ENCODE measurements at places on chromosomes 2 and 18.

DNA sequence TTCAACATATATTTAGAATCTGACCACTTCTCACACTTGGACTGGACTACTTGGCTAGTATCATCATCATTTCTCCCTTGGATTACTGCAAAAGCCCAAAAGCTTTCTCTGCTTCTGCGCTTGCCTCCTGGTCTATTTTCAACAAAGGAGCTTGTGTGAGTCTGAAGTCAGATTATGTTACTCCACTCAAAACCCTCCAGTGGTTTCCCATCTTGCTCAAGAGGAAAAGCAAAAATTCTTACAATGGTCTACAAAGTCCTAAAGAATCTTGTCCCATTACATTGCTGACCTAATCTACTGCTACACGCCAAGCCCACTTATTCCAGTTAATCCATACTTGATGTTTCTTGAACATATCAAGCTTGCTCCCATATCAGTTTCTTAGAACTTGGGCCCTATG is 9.6 kb downstream of the PREPL start:
- no peak for DNase-seq

DNA sequence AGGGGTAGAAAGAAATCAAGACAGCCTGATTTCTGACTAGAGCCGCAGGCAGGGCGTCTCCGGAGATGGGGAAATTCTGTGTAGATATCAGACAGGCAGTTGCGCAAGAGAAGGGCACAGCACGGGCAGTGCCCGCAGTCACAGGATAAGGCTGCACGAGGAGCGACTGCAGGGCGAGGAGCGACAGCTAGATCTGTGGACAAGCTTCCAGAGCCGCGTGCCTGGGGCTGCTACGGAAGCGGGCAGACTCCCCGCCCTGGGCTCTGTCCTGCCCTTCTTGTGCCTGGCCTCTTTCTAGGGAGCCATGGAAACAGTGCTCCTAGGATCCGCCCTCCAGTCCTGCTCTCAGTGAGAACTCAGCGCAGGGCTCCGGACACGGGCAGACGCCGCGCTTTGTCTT is 12.6 kb downstream of the MC5R start:
- DNase-seq = no peak

DNA sequence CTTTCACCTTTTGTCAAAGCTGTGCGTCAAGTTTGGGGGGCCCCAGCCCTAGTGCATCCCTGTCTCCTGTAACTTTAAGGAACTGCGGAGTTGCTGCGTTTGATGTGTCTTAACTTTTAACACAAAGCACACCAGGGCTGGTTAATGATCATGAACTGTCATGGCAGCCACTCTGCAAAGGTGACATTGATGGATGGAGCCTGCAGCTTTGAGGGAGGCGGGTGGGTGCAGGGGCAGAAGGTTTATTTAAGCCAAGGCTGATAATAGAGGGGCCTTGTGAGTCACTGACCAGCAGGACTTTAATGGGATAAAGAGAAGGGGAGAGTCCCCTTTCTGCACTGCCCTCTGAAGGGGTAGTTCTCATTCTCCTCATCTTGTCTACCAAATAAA is 190.2 kb upstream of the GATA6 start:
- no peak for DNase-seq

- DNase-seq = no peak
Observed at GRCh38 chr2:232405943-232406510, 617 bp upstream of the ALPG start.

- DNase-seq = no peak
Observed at GRCh38 chr2:227884511-227884947, 13.1 kb downstream of the DAW1 start.

DNA sequence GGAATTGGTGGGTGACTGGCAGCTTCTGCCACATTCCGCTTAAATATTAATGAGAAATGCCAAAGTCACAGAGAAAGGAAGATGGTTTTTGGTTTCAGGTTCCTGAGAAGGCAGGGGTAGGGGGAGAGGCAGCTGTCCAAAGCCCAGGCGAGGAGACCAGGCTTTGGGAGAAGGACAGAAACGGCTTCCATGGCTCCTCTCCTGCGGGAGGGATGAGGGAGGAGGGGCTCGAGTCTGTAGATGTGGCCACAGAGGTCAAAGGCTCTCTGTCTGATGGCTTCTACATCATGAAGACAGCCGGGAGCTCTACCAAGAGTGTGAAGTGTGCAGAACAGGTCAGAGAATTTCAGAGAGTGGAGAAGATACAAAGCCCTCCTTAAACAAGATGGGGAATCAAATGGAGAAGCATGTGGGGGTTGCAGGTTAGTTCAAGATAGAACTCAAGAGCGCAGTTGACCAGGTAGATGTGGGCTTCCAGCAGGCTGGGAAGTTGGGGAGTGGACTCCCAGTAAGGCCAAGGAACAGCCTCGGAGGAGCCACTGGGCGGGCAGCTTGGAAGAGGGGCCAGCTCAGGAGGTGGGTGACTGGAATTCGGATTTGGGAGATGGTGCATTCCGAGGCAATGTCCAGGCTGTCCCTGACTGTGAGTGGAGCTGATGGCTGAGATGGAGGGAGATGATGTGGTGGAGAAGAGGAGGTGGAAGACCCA is 23.8 kb upstream of the HPCAL1 start:
- no peak for DNase-seq

DNA sequence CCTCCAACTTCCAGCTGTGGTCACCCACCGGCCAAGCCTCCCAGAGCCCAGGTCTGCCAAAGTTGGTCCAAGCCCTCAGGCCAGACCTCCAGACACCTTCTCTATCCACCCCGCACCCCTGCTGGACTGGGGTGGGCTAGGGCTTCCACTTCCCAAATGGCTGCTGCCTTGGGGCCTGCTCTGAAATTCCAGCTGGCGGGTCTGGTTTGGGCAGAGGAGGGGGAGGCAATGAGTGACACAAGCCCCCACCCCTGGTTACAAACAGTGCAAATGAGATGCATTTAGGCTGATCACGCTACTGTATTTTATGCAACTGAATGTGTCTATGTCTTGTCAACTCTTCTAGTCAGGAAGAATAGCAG is 14.6 kb downstream of the POU3F3 start:
- DNase-seq = no peak

DNA sequence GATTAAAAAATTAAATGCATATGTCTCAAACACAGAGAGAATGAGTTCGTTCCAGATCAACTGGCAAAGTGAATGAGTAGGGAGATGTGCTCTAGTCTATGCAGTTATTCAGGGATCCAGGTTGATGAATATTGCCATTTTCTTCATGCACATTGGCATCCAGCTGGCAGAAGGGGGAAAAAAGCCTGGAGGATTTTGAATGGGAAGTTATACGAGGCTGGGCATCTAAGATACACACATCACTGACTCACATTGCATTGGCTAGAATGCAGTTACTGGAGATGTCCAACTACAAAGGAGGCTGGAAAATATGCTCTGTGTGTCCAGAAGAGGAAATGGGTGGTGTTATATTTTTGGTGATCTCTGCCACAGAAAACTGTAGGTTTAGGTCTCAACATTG is 270.9 kb upstream of the FIGN start:
- DNase-seq = no peak

- no peak for DNase-seq
Observed at GRCh38 chr2:197340591-197340990, 30.0 kb upstream of the ANKRD44 start.

- no peak for DNase-seq
Observed at GRCh38 chr2:48221846-48222516, 308.0 kb upstream of the STON1 start.

DNA sequence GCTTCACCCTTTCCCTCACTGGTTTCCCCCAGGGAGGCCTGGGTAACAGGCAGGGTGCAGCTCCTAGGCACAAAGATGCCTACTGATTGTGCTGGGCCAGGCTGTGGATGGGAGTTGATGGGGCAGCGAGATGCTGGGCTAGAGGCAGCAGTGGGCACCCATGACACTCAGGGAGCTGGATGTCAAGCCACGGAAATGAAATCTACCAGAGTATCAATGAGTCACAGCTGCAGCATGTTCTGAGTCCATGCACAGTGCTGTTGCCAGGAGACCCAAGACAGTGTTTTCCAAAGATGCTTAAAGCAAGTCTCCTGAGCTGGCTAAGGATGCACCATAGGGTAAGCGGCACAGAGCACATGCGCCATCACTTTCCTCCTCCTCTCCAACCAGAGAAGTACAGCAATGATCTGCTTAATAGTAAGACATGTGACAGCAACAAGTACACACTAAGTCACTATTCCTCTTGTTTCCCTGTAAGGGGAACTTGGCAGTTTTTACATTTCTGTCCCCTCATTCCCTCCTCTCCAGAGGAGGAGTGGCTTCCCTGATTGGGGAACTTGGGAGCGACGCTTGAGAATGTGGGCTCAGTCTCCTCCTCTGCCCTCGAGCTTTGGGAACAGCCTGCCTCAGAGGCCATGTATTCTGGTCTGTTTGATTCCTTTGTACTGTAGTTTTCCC is 57.2 kb downstream of the CDC42EP3 start:
- no peak for DNase-seq
